Uterus (tissue), 4 donors: ENCODE measurements at places on chromosomes 2 and 18. TPM values are rescaled to one million over a fixed set of nuclear protein-coding genes. Genes with fewer than 3 reads are reported as not detected.

Gene RNF125
- total RNA-seq = 3.2 TPM

Gene GKN1
- not detected for total RNA-seq

- no peak for DNase-seq
Observed at GRCh38 chr2:135775420-135775819, 33.8 kb downstream of the UBXN4 start.

- no peak for DNase-seq
Observed at GRCh38 chr2:73896362-73897239, 3.8 kb downstream of the ACTG2 start.

Gene SNORC
- total RNA-seq = not detected

Gene FAM237A
- not detected for total RNA-seq

Gene DNAH6
- total RNA-seq = 3.1 TPM

DNA sequence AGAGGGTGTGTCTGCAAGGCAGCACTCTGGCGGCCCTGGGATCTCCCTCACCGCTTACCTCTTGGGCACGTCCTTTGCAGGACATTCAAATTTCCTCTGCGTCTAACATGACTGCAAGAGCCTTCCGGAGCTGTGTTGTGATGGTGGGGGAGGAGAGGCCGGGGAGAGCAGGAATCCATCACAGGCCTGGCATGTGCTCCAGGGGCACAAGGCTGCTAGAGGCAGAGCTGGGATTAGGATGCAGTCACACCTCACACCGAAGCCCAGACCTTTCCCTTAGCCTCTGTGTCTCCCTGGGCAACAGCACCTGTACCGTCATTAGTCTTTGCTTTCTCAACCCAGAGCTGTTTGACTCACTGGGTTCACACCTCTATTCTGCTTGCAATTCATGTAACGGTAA is 111.3 kb downstream of the CMPK2 start:
- no peak for DNase-seq

- DNase-seq = no peak
Observed at GRCh38 chr18:78601923-78602322, 377.7 kb upstream of the SALL3 start.

DNA sequence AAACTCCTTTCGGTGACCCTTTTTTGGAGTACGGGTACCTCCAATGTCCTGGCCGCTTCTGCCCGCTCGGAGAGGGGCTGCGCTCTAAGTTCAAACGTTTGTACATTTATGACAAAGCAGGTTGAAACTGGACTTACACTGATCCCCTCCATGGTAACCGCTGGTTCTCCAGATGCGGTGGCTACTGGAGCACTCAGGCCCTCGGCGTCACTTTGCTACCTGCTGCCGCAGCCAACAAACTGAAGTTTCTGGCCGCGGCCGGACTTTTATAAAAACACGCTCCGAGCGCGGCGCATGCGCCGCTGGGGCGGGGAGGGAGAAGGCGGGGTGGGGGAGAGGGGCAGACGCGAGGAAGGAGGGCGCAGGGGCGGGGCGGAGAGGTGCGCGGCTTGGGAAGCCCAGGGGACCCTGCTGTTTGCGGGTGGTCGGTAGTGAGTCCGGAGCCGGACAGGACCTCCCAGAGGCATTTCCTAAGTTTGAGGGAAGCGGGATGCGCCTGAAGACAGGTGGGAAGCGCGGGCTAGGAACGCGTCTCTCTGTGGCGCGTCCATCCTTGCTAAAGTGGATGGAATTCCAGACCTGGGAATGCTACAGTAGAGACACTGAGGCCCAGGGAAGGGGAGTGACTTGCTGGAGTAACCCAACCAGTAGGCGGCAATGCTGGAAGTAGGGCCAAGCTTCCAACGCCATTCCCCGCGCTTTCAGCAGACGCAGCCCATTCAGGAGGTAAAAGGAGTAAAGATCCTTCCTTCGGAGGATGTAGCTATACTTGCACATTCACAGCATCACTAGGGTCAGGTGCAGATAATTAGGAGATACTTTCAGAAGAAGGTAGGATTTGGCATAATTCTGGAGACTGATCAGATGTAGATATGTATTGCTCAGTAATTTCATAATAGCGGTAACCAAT is at the start of gene CXCR4:
Gene CXCR4, minus strand, starts transcription at position 241 of the 910 bp plus-strand sequence. Its CDS starts 89 bp downstream, at position 152.
- DNase-seq = no peak

Gene ANKRD12
- 46.4 TPM for total RNA-seq

DNA sequence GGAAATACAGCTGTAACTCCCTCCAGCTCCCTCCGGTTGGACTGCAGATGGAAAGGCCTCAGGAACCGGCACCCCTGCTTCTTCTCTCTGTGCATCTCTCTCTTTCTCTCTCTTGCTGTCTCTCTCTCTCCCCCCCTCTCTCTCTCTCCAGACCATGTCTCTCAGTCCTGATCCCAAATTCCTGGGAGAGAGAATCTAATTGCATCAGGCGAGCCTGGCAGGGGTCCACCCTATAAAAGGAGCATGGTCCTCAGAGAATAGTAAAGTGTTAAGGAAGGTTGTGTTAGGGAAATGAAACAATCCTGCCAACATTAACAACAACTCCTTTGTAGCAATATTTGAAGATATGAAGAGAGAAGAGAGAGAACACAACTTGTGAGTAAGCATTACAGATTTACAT is 36.7 kb downstream of the VIT start:
- DNase-seq = no peak

DNA sequence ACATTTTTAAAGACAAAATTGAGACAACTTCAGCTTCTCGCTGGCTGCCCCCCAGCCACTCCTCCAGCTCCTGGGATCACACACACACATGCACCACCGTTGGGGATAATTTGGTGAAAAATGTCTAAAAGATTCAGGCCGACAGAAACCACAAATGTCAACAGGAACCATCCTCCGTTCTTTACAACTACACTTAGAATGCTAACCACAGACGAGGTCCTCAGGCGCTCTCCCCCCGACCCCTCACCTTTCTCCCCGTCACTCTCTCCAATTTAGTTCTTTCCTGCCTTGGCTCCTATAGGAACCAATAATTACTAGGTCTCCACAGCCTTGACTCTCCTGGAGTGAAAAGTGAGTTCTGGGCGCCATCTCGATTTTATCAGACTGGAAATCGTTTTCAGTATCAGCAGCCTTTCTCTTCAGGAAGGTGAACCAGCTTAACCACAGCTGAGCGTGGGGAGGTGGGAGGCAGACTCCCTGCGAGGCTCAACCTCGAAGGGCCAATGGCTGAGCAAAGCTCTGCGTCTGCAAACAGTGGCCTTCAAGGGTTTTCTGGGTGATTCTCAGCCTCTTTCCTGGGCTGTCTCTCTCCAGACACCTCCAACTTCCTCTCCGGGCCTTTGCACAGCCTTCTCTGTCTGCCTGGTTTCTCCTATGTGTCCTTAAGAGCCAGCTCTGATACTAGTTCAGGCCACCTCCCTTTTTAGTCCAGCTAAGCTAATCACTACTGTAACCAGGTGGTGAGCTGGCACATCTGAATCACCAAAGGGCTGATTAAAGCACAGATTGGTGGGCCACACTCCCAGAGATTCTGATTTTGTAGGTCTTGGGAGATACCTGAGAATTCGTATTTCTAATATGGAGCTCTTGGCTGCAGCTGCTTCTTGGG is 115.7 kb upstream of the COPS8 start:
- DNase-seq = no peak
